ENCODE measurements at places on chromosomes 1 and 21. TPM values are rescaled to one million over a fixed set of nuclear protein-coding genes. Genes with fewer than 3 reads are reported as not detected.

TRIM58 gene
- total RNA-seq, result 0.44 TPM

C1orf53 gene
- total RNA-seq, result not detected

S100B gene
- total RNA-seq, result 8.9 TPM

DMAP1 gene
- 75.3 TPM for total RNA-seq

FAM110D gene
- total RNA-seq, result not detected

RNF186 gene
- total RNA-seq, result not detected

TNFRSF4 gene
- 17.8 TPM for total RNA-seq

Data from T-cell (primary cell).